SHP77 treated with DMSO at 0.1 percent for 48 hours (cell line): ENCODE measurements at places on chromosomes 2 and 18.

- DNase-seq = no peak
Observed at GRCh38 chr2:120465701-120465988, 119.7 kb downstream of the INHBB start.

- no peak for DNase-seq
Observed at GRCh38 chr2:44430342-44430741, 68.6 kb downstream of the CAMKMT start.

DNA sequence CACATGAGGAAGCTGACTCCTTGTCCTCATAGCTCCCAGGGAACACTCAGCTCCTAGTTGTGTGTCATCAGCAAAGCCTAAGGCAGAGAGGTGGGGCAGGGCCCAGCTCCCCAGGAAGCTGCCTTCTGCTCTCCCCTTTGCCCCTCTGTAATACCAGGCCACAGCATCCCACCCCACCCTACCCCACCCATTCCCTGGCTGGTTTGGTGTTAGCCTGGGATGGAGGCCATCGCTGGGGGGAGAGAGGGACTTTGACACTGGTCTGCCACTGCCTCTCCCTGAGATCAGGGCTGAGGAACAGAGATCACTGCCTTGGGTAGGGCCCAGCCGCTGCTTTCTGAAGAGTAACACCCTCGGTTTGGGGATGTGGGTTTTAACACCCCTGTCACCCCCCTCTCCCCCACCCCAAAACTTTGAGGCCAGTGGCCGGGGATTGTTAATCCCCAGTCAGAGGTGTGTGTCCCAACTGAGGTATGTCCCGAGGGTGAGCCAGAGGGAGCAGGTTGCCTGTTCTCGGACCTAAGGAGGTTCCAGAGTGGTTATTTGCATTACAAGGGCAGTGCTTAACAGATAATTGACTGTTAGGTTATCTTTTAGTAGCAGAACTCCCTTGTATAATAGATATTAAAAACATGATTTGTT, 41.4 kb downstream of the TET3 start:
- no peak for DNase-seq

GRCh38 chr18:78893281-78894032, 86.2 kb upstream of the SALL3 start:
- no peak for DNase-seq

- DNase-seq = no peak
Observed at GRCh38 chr2:44945676-44946371, 4.3 kb downstream of the SIX3 start.

- DNase-seq = no peak
Observed at GRCh38 chr2:68193787-68194372, 36.2 kb downstream of the PNO1 start.

GRCh38 chr18:69789794-69790193, 157.9 kb downstream of the CD226 start:
- DNase-seq = no peak

DNA sequence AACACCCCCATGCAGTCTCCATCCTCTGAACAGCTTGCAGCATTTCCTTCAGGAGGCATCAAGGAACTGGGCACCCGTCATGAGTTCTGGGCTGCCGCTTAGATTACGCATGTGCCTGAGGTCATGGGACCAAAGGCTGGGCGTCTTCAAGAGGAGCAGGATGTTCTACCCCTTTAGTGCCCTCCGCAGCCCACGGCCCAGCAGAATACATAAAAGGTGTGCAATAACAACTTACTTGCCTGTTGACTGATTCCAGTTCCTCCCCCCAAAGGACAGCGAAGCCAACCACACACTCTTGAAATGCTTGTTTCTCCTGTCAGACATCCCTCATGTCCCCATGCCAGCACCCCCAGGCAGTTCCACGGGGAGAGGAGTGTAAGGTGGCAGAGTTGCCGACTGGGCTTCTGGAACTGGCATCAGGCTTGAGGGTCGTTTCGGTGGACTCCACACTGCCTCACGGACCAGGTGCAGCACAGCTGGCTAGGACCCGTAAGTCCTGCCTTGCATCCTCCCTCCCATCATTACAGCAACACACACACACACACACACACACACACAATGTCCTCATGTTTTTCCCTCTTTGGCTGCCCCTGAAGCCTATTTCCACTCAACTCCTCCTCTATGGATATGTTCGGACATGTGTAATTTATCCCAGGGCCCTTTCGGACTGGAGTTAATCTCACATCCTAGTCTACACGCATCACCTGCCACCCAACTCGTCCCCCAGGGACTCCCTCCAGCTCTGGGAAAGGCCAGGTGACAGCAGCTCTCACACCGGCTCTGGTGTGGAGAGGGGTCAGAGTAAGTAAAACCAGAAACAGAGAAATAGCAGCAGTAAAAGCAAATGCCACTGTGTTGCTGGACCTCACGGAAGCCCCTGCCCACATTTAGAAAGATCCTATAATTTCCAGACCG, 200.7 kb downstream of the BCL11A start:
- no peak for DNase-seq

- no peak for DNase-seq
Observed at GRCh38 chr2:106098081-106098480, 96.0 kb downstream of the UXS1 start.

- no peak for DNase-seq
Observed at GRCh38 chr2:26355038-26355995, 8.7 kb upstream of the ADGRF3 start.

DNA sequence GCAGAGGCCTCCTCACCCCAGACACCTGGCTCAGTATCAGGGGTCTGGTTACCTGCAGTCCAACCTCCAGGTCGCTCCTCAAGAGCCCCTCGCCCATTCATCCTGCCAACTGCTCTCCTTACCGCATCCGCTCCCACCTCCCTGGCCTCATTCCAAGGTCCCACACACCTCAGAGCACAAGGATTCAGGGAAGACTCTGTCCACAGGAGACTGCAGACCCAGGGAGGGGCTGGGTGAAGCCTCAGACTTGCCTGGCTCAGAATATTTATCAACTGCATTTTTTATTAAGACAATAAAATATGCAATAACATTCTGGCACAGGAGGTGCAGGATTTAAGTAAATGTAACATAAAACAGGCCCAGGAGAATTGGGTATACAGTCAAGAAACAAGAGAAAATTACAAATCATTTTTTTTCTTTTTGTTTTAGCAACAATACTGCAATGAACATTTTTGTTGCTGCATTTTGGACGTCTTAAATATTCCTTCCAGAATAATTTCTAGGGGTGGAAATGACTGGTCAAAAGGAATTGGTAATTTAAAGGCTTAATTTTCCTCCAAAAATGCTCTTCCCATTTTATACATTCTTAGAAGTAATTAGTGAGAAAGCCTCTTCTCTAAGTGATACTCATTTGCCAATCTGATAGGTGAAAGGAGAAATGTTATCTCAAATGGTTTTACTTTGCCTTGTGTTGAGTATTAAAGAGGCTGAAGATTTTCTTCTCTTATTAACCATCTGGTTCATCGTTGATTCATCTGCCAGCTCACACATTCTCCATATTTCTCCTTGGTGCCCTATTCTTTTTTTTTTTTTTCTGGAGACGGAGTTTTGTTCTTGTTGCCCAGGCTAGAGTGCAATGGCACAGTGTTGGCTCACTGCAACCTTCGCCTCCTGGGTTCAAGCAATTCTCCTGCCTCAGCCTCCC, 42.5 kb downstream of the TEX44 start:
- DNase-seq = no peak

DNA sequence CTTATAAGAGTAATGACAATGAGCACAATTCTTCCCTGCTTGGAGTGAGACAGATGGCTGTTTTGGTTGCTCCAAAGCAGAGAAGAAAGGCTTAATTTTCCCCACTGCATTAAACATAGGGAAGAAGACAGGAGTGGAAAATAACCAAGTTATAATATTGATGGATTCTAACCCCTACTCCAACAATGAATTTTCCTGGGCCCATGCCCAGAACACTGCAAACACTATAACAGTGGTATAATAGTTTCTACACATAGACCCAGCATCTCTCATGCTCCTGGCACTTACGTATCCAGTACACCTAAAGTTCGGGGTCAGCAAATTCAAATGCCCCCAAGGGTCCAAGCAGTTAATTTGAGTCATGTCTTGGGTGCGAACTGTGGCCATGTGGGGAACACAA, 613.4 kb downstream of the PLCL1 start:
- no peak for DNase-seq

DNA sequence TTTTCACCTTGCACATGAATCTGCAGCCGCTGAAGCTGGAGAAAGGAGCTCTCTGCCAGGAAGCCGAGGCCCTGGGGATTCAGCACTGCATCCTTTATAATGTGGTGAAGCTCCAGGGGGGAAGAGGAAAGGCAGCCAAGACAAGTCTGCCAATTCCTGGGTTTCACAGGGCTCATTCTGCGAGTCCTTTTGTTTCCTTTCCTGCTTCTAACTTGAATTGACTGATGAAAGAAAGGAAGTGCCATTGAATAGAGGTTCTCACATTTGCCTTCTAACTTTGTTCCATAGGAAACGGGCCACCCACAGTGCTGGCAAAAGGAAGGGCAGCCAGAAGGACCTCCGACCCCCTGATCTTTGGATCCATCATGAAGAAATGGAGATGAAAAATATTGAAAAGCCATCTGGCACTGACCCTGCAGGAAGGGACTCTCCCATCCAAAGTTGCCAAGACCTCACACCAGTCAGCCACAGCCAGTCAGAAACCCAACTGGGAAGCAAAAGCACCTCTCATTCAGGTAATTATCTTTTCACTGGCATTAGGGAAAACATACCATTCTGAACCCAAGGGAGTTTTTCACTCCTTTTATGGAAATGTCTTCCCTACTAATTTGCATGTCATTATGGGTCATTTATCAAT, 765.4 kb downstream of the MBD2 start:
- DNase-seq = no peak

DNA sequence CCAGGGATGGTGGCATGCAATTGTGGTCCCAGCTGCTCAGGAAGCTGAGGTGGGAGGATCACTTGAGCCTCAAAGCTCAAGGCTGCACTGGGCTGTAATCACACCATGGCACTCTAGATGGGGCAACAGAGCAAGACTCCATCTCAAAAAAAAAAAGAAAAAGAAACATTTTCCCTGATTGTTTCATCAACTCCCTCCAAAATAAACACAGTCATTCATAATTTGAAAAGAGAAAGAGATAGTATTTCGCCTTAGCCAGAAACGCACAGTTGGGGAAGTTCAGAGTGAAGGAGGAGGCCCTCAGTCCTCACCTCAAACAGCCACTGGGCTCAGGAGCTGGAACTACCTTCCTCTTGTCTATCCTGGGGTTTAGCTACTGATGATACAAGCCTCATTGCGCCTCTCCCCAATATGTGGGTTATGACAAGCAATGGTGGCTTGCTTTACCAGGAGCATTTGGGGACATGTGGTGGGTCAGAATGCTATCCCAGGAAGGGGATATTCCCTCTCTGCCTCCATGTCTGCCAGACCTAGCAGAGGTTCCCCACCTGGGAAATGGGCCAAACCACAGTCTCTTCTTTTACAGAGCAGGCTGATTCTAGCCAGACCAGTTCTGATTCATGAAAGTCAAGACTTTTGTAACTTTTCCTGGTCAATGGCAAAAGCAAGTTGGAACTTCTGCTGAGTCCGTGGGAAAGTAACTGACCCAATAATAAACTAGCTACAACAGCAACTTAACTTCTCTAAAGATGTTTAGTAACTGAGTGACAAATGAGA, 22.2 kb upstream of the TMEM87B start:
- DNase-seq = no peak

- DNase-seq = no peak
Observed at GRCh38 chr2:68190991-68191731, 33.5 kb downstream of the PNO1 start.

DNA sequence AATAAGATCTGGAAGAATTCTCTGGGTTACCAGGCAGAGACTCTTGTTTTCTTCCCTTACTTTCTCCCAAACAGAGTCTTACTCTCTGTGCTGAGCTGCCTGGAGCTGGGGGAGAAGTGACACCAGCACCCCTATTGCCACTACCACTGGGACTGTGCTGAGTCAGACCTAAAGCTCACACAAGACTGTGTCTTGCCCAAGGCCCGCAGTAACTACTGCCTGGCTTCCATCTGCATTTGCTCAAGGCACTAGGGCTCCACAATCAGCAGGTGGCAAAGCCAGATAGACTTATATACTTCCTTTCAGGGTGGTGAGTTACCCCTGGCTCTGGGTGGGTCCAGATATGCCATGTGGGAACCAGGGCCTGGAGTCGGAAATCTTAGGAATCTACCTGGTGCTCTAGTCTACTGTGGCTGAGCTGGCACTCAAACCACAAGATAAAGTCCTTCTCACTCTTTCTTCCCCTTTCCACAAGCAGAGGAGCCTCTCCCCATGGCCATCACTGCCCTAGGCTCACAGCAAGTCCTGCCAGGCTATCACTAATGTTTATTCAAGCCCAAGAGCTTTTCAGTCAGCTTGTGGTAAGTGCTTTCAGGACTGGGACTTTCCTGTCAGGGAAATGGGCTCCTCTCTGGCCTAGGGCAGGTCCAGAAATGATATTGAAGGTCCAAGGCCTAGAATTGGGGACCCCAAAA, 27.6 kb upstream of the SERPINB2 start:
- DNase-seq = no peak

GRCh38 chr2:198441246-198441645, 636.9 kb downstream of the PLCL1 start:
- no peak for DNase-seq

- peak; percentile 66 for DNase-seq
Observed at GRCh38 chr2:129281791-129282530, 697.5 kb upstream of the RAB6C start.

- DNase-seq = no peak
Observed at GRCh38 chr2:5412001-5412400, 280.2 kb upstream of the SOX11 start.

- DNase-seq = no peak
Observed at GRCh38 chr2:112772322-112772721, 7.9 kb upstream of the CKAP2L start.

DNA sequence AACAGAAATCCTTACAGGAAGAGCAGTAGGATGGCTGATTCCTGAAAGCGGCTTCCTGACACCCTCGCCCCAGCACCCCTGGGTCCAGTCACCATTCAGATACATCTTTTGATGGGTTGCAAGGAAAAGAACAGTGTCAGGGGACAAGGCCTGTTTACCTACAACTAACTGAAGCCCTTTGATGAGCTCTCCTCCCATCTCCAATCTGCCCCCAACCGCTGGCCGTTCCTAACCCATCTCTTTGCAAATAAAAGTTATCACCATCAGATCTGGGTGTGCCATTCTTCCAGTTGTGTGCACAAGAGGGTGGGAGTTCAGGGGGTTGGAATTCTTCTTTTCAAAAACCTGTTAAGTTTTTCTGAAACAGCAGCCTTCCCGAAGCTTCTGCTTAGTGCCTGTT, 48.9 kb downstream of the ARL4C start:
- no peak for DNase-seq

GRCh38 chr2:184877909-184878308, 279.6 kb downstream of the ZNF804A start:
- DNase-seq = no peak
